ENCODE measurements at places on chromosomes 5 and 9. TPM values are rescaled to one million over a fixed set of nuclear protein-coding genes. Genes with fewer than 3 reads are reported as not detected.

NR6A1 gene
- 23.0 TPM for total RNA-seq

SPINK4 gene
- total RNA-seq, result not detected

EPB41L4B gene
- 0.29 TPM for total RNA-seq

PLAC8L1 gene
- 1.7 TPM for total RNA-seq

MEIKIN gene
- total RNA-seq, result not detected

CCDC171 gene
- total RNA-seq, result 18.2 TPM

CDKN2A gene
- 148 TPM for total RNA-seq

DNA sequence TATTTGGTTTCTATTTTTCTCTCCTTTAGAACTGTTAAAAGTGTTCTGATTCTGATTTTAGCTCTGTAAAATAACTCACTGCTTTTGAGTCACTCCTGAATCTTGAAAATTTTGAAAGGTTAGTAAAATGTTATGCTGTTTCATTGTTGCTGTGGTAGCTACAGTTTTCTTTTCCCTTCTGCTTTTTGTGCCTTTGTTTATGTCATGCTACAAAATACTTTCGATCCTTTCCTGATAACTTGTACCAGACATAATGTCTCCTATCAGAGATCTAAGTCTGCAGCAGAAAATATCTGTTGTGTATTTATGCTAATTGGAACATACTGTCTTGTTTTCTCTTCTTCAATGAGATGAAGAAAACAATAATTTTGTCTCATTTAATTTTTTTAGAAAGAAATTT lies 26.9 kb upstream of the CEP120 start:
- DNase-seq, result no peak

DNA sequence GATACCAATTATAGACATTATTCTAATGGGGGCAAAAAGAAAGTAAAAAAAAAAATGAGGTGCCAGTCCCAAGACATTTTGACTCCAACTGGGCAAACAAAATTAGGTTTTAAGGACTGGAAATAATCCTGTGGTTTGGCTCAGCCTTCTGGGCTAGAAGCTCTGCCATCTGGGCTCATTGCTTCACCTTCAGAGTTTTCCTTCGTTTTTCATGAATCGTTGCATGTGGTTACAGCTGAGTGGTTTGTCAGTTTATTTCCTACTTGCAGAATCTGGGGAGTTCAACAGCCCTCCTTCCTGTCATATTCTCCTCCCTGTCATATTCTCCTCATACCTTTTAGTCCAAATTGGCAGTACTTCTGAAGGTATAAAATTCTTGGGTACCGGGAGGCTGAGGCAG lies 12.0 kb downstream of the UGT3A2 start:
- no peak for DNase-seq

DNA sequence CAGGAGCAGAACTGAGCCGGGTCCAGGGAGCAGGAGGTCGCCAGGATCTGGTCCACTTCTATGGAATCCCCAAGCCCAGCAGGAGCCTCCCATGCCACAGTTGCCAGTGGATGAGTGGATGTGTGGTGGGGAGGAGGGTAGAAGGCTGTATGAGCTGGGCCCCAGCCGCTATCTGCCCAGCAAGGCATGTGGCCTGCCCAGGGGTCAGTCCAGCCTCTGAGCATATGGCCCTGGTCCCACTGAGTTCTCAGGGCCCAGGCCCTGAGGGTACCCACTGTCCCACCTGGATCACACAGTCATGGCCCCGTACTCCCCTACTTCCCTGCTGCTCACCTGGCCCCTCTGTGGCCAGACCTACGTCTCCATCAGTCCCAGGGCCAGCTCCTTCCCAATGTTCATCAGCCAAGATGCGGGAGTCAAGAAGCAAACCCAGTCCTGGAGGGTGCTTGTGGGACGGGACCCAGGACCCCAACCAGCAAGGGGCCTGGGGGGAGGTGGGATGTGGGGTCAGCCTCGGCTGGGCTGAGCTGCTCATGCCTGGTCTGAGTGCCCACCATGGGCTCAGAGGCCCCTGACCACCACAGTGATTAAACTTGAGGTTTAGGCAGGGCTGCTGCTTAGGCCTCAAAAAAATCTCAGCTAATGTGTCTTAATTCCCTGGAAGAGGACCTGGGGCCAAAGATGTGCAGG lies 152.7 kb downstream of the COL23A1 start:
- no peak for DNase-seq

DNA sequence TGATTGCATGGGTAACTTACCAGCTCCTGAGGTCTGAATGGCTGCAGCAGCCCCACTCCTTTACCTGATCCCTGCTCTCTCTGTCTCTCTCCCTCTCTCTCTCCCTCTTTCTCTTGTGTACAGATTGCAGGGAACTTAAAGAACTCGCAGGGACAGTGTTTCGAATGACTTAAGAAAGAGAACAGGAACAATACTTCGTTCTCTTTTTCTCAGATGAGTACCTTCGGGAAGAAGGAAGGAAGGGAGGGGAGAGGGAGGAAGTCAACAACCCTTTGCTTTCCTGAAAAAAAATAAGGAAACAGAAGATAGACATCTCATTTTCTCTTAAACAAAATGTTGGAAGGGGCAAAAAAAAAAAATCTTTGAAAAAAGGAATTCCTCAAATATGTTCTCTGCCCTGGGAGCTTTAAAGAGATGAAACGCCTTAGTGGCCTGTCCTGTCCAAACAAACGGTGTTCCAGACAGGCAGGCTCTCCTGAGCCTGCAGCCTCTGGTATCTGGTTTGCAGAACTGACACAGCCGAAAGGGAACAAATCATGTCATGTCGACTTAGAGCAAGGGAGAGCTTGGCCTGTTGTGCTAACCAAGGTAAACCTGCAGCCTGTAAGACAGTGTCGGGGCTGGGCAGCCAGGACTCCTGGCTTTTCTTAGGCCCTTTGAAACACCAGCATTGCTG lies at the start of gene ZNF366:
Gene ZNF366 (minus strand): TSS at position 180 of the 676 bp plus-strand sequence. CDS start 45,914 bp downstream, outside the sequence.
- no peak for DNase-seq

DNA sequence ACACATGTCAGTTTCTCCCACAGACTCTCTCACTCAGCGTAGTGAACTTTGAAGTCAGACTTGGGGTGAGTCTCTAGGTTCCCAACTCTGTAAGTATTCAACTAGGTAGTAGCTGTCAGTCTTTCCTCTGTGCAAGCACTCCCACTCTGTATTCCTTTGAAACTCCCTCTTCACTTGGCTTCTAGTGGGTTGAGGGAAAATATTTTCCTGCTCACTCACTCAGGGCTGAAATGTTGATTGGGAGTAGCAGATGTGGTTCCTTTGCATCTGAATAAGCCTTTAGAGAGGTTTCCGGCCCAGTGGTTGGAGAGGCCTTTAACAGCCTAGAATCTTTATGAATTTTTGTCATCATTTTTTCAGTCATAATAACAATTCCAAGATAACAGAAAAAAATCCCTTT lies 18.1 kb upstream of the ARRDC3 start:
- DNase-seq, result no peak

GRCh38 chr9:81850724-81851123 lies 77.5 kb upstream of the SPATA31D4 start:
- DNase-seq, result no peak

DNA sequence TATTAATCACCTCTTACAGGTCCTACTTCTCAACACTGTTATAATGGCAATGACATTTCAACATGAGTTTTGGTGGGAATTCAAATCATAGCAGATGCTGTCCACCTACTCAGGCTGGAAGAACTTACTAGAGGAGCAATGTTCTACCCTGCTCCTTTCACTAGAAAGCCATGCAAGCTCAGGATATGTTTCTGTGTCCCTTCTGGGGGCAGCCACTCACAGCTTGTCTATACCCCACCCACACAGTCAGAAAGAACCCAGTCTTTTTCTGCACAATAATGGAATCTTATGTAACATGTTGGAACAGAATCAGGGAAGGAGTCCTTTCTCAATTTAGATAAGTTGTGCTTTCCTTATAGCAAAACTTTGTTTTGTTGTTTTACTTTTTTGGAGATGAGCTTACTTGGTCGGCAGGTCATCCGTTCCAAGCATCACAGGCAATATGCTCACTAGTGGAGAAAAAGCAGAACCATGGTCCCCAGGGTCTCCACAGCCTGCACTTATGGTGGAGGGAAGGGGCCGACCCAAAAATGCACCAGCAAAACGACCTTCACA lies 53.3 kb upstream of the ICE1 start:
- no peak for DNase-seq

DNA sequence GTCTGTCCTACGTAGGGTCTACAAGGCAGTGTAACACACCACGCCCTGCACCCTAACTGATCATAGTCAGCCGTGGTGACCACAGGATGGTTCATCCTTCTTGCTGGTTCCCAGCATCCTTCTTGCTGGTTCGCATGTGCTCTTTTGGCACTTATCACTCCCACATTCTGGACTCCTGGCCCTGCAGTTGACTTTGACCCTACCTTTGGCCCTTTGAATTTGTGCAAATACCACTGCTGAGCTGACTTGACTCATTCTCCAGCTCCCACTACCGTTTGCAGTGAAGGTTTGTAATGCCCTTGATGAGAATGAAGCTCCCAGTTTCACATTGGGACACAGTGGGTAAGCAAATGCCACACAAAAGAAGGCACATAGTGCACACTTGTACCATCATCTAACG lies 33.8 kb downstream of the PALM2AKAP2 start:
- DNase-seq, result no peak

GRCh38 chr5:164027738-164028137 lies 522.3 kb downstream of the MAT2B start:
- no peak for DNase-seq

- DNase-seq, result no peak
Observed at GRCh38 chr5:149310947-149311658, 34.2 kb upstream of the GRPEL2 start.

- no peak for DNase-seq
Observed at GRCh38 chr9:90140131-90140818, 502.3 kb downstream of the DIRAS2 start.

GRCh38 chr5:80067016-80067415 lies 31.9 kb downstream of the THBS4 start:
- no peak for DNase-seq

- no peak for DNase-seq
Observed at GRCh38 chr5:88653471-88653870, 229.5 kb downstream of the MEF2C start.

- DNase-seq, result no peak
Observed at GRCh38 chr9:115164511-115164974, 46.6 kb upstream of the TNC start.
